ENCODE measurements at places on chromosomes 7 and 10.

- DNase-seq = no peak
Observed at GRCh38 chr7:91355695-91356435, 91.6 kb downstream of the FZD1 start.

GRCh38 chr7:31724696-31725095 lies 37.7 kb downstream of the PPP1R17 start:
- DNase-seq = no peak

GRCh38 chr10:88952647-88953111 lies at the start of gene ACTA2:
Gene ACTA2, minus strand, starts transcription at chr10:88952773. Its CDS starts 3,843 bp downstream, at chr10:88948930.
- no peak for DNase-seq

DNA sequence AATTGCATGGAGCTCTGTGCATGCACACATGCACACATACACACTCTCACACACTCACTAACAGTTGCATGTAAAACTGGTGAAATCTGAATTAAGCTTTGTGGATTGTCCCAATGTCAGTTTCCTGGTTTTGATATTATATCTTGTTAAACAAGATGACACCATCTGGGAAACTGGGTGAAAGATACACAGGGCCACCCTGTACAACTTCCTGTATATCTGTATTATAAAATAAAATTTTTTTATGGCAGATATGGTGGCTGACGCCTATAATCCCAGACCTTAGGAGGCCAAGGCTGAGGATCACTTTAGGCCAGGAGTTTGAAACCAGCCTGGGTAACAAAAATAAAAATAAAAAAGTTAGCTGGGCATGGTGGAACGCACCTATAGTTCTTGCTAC lies 87.4 kb downstream of the PTPN20 start:
- DNase-seq = no peak

GRCh38 chr7:93799750-93800357 lies 90.7 kb downstream of the TFPI2 start:
- DNase-seq = no peak

DNA sequence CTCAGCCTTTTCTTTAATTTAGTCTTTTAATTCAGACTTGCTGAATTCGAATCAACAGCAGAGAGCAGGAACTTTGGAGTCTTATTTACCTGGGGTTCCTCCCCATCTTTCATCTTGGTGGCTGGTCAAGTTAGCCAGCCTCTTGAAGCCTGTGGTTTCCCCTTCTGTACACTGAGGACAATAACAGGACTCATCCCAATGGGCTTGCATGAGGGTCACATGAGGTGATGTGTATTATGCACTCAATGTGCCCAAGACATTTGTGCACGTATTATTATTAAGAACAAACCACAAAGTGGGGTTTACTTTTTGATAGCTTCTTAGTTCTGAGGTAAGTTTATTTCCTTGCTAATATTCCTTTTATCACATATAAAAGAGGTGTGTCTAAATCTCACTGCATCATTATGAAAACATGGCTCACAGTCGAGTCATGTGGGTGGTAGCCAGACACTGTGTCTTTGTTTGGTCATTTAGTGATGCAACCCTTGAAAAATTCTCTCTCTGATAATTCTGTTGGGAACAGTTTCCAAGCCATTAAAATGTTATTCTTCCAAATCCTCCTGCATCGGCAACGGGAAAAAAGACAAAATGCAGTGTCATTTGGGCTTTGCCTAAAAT lies 86.5 kb upstream of the GRB10 start:
- DNase-seq = no peak

DNA sequence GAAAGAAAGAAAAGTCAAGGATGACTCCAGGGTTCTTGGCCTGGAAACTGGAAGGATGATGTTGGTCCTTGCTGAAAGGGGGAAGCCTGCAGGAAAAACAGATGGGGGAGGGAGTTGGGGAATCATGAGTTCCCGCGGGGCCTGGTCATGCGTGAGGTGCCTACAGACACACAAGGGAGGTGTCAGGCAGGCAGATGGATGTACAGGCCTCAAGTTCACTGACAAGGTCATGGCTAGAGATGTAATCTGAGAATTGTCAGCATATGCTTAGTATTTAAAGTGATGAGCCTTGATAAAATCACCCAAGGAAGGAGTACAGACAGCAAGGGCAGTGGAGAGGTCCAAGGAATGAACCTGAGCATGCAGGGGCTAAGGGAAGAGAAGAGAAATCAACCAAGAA lies 46.8 kb downstream of the DLG5 start:
- DNase-seq = no peak

DNA sequence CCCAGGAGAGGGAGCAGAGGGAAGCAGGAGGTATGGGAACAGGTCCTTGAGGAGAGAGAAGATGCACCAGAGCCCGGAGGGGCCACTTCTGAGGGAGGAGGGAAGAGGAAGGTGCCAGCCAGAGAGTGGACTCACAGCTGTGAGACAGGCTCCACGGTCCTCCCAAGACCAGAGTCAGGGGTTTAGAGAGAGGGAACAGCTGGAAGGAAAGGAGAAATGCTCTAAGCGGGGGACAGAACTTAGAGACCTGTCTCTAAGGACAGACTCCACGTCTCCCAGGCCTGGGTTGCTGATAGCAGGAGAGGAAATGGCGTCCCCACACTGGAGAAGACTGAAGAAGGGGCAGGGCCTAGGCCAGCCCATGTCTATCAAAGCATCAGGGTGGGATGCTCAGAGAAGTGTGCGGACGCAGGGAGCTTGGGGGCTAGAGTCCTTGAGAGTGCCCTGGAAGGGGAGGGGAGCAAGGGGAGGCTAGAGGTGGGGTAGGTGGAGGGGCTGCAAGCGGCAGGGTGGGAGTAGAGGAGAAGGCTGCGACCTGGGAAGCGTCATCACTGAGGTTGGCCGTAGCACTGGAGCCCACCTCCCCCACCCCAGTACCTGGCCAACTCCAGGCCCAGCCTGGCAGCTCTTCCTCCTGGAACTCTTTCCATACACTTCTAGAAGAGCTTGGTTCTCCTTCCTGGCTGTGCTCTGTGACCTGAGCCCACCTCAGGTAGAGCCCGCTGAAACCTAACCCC lies 25.6 kb upstream of the GRID1 start:
- no peak for DNase-seq

GRCh38 chr7:158075633-158076001 lies 512.0 kb downstream of the PTPRN2 start:
- no peak for DNase-seq

DNA sequence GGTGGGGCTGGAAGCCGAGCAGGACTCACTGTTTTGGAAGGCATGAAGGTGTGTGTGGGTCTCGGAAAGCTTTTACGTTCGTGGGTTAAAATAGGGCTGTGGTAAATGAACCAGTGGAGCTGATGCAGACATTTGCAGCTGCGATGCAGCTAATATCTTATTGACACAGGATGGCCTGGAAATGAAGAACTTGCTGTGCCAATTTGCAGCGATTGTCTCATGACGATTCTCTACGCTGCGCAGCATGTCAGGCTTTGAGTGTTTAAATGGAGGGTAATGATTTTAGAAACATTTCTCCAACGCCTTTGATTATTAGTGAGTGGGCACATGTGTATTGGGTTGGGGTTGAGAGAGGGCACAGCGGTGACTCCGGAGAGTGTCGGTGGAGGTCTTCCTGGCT lies 136.0 kb downstream of the ACTR3B start:
- DNase-seq = no peak

GRCh38 chr10:114881417-114881816 lies 56.6 kb upstream of the TRUB1 start:
- DNase-seq = no peak

DNA sequence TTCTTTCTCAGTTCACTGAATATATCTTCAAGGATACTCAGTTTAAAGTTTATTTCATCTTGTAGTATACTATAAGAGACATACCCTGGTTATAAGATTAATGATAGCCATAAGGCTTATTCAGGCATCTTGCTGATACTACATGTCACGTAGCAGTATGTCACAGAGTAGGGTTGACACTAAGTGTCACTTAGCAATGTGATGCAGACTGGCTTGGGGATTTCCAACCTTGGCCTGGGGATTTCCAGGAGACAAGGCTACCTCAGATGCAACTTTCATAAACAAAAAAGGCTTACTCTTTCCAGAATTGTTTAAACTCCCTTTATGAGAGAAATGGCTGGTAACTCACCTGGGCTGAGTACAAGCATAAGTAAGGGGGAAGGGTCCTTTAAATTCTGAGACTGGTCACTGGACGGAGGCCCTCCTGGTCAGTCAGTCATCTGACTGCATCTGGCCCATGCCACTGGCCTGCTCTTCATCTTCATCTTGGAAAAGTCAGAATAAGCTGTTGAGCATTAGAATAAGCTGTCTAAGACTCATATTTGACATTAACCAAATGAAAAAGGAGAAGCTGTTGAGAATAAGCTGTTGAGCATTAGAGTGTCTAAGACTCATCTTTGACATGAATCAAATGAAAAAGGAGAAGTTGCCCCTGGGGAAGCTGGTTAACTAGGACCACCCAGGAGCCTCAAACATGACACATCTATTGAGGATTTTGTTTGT lies 9.5 kb downstream of the SLC13A1 start:
- DNase-seq = no peak

DNA sequence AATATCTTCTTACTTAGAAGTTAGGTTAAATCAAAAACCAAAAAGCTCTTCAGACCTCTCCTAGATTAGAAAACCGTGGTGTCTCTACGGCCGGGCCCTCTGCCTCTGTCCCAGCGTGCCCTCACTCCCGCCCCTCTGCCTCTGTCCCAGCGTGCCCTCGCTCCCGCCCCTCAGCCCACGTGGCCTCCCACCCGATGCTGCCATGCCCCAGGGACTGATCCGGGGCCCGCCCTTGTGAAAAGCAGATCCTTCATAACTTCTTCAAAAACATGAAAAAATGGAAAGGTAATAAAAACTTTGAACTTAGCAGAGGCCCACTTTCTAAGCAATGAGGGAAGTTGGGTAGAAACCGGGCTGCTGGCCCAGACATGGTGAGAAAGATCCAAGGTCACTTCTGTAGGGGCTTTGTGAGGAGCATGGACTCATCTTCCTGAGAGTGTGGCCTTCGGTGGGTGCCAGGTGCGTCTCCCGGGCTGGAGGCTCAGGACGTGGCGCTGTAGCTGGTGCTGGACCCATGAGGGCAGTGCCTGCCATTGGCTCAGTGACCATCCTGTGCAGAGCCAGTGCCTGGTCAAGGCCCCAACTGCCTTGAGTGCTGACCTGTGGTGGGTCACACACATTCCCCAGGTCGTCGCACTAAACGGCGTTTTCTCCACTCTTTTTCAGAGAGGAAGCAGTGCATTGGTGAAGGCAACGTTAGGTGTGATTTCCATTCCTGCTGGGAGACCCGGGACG lies 4.9 kb upstream of the DPYSL4 start:
- DNase-seq = no peak

GRCh38 chr10:123582084-123582989 lies 83.8 kb upstream of the GPR26 start:
- peak; percentile 46 for DNase-seq

- DNase-seq = no peak
Observed at GRCh38 chr7:43649755-43650274, 66.9 kb downstream of the STK17A start.

DNA sequence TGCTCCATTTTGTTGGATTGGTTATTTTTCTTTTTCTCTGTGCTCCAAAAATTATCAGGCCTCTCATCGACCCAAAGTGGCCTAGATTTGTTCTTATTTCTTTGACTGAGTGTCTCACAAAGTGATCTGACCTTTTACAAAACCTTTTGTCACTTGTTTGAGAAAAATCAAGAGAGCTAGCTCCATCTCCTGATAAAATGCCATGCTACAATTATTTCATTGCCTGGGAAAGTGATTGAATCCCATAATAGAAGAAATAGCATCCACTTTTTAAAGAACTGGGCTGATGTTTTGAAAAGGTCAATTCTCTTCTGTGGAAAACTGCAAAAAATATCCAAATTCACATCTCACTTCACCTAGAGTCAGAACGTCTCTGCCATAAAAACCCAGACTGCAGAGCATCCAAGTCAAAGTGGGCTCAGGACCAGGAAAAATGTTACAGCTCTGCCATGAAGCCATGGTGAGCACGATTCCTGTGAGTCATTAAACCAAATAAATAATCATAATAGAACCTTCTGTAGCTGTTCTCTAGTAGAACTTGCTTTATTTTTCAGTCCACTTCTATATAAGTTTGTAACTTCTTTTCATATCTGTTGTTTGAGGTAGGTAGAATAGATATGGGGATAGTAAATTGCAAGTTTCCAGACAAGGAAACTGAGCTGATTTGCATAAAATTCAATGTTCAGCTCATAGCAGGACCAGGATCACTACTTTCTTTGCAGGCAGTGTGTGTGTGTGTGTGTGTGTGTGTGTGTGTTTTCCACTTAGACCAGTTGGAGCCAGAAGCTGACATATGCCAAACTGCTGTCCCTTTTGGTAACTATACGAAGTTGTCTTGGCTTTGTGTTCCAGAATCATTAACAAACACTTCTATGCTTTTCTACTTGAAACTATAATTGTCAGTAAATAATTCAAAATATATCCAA lies 632.5 kb upstream of the ANKRD30A start:
- no peak for DNase-seq

DNA sequence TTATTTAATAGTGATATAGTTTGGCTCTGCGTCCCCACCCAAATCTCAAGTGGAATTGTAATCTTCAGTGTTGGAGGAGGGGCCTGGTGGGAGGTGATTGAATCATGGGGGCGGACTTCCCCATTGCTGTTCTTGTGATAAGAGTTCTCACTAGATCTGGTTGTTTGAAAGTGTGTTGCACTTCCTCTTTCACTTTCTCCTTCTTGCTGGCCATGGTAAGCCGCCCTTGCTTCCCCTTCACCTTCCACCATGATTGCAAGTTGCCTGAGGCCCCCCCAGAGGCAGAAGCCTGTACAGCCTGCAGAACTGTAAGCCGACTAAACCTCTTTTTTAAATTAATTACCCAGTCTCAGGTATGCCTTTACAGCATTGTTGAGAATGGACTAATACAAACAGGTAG lies 101.4 kb downstream of the MTPAP start:
- DNase-seq = no peak

DNA sequence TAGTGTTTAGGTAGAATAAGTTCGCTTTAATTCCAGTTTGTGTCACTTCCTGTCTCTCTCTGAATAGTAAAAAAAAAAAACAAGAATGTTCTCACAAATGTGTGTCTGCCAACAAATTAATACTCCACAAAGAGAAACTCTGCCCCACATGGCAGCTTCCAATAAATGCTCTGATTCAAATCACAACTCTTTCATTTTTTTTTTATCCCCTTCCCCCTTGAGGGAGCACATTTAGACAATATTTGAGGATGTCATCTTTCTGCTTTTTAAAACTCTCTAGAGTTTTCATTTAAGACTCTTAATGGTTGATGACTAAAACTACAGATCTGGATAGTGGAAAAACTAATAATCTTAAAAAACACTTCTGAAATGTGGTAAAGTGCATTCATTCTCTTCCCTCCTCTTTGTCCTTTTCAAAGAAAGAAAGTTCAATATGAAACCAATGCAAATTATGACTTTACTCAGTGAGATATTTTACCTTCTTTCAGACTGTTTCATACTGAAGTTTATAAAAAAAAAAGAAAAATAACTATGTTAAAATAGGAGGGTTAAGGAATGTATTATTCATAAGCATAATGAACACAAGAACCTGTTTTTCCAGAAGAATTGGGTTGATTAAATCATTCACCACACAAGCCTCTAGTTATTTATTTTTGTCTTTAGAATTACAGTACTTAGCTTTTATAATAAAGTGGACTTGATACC lies 42.3 kb downstream of the ARID5B start:
- DNase-seq = no peak

GRCh38 chr10:116809483-116810119 lies 39.7 kb upstream of the ENO4 start:
- no peak for DNase-seq

- DNase-seq = no peak
Observed at GRCh38 chr7:90320801-90321494, at the start of gene FAM237B. Gene FAM237B, minus strand, starts transcription at chr7:90321304. Its CDS starts 1,556 bp downstream, at chr7:90319748.

Data from stimulated activated CD4-positive, alpha-beta T cell treated with anti-CD3 and anti-CD28 coated beads, Interleukin-1b, Interleukin-23, amount 100 ng/mL, for 1 hour (primary cell).